Right renal cortex interstitium (tissue), 3 donors: ENCODE measurements at places on chromosomes 3 and 15. TPM values are rescaled to one million over a fixed set of nuclear protein-coding genes. Genes with fewer than 3 reads are reported as not detected.

GRCh38 chr3:13385373-13385965 is 34.7 kb downstream of the NUP210 start:
- no peak for DNase-seq

Gene VILL
- polyA plus RNA-seq: 11.0 TPM

DNA sequence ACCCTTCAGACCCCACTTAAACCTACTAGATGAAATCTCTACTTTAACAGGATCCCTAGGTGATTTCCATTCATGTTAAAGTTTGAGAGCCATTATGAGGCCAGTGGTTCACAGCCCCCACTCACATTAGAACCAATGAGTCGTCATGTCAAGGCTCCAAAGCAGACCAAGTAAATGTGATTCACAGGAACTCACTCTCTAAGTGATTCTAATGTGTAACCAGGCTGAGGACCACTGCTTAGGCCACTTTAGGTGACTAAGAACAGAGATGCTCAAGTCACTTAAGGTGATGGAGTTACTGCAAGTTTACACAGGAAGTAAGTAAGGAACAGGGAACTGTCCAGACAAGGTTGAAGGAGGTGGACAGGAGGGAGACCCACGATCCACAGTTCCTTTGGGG is 7.7 kb downstream of the GALNT15 start:
- no peak for DNase-seq

GRCh38 chr3:8882642-8883041 is 80.6 kb downstream of the RAD18 start:
- DNase-seq: no peak

DNA sequence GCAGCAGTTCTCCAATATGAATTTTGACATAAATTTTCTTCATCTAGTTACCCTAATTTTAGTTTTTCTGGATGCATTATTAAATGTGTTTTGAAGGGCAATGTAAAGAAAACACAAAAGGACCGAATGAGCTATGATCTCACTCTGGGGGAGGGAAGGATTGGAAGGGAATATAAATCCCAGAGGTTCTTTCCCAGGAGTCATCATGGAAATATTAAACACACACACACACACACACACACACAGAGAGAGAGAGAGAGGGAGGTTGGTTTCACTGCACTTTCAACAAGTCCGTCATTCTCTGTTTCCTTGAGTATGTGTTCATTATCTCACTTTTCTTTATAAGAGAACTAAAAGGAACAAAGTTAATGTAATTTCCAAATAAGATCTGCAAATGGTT is 70.7 kb upstream of the DCBLD2 start:
- no peak for DNase-seq
